ENCODE measurements at places on chromosomes 1 and 21. TPM values are rescaled to one million over a fixed set of nuclear protein-coding genes. Genes with fewer than 3 reads are reported as not detected.

GRCh38 chr1:173342736-173343135, 134.4 kb upstream of the PRDX6 start:
- DNase-seq, result no peak

The OR10Z1 gene
- not detected for total RNA-seq

DNA sequence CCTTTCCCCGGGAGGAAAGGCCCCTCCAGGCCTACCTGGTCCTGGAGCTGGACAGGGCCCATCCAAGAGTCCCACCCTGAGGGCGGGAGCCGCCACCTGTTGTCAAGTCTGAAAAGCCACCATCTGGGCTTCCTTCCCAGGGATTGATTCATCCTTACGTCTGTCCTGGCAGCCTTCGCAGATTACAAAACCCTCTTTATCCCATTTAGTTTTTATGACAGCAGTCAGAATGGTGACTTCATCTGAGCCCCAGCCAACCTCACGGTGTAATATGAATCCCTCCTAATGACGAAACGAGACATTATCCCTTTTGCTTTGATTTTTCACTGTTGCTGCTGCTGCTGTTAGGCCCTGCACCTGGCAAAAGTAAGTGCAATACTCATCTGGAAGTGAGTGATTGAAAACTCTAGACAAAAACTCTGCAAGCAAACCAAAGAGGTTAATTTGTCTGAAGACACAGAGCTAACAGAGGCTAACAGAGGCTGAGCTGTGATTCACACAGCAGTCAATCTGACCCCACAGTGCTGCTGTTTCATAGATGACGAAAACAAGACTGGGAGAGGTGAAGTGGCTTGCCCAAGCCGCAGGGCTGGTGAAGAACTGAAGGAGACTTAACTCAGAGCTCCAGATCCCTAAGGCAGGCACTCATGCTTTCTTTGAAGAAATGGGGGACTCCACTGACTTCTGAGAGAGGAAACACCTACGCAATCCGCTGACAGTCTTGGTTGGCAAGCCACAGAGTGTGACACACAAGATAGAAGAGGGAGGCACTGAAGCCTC, 30.0 kb upstream of the S100A7 start:
- DNase-seq, result no peak

DNA sequence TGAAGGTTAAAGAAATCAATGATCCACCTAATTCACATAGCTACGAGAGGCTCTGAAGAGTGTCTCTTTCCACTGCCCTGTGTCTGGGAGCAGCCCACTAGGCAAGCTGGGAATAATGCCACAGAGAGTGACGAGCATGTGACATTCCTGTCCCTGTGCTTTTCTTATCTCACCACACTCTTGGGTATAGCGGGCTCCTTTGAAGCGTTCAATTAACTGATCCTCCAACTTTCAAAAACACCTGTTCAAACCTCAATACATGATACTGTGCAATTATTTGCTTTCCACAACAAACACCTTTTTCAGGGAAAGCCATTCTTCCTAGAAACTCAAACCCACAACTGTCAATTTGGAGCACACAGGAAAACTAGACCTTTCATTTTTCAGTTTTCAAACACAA, 43.4 kb downstream of the PLPP3 start:
- no peak for DNase-seq

DNA sequence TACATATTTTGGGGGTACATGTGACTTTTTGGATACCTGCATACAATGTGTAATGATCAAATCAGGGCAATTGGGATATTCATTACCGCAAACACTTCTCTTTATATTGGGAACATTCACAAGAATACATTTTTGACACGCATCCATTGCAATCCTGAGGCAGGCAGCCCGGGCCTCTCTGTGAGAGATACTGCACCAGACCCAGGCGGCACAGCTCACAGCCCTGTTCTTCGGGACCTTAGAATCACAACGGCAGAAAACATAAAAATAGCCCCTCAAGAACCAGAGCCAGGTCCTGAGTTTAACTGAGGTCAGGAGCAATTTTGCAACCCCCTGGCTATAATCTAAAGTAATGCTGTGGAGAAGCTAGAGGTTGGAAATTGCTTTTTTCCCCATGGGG, 90.8 kb upstream of the PGBD5 start:
- no peak for DNase-seq

DNA sequence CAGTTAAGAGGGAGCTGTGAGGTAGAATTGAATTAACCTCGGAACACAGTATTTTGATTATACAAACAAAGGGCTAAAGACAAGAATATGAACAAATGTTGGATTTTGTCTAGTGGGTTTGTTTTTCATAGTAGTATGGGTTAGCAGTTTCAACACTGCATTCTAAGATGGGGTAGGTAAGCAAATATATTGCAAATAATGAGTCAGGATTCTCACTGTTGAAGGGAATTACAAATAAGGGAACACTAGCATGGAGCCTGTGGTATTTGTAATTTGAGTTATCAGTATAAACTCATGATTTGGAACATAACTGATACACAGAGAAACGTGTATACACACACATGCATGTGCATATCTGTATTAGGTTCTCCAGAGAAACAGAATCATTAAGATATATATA, 44.5 kb downstream of the CD55 start:
- no peak for DNase-seq

DNA sequence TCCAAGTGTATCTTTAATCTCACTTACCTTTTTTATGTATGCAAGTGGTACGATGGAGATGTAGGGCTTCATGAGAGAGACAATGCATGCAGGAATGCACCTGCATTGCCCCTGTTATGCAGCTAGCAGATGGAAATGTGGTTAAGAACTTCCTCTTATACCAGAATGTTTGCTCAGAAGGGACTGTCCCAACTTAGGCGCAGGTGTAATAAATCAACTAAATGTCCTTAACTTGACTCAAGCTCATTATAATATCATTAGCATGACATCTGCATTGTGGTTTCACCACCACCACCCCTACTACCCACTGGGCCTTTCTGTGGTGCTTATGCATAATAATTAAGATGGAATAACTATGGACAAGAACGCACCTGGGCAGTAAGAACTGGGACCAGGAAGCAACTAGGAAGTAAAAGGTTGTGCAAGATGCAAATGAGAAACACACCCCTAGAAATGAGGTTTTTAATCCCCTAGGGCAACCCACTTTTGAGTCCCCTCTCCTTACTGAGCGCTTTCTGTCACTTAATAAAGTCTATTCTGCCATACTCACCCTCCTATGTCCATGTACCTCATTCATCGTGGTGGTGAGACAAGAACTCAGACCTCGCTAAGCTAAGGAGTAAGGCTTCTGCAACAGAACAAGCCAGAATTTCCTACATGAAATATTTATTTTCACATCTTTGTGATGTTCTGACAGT, 1103.3 kb upstream of the B3GALT2 start:
- DNase-seq, result no peak

DNA sequence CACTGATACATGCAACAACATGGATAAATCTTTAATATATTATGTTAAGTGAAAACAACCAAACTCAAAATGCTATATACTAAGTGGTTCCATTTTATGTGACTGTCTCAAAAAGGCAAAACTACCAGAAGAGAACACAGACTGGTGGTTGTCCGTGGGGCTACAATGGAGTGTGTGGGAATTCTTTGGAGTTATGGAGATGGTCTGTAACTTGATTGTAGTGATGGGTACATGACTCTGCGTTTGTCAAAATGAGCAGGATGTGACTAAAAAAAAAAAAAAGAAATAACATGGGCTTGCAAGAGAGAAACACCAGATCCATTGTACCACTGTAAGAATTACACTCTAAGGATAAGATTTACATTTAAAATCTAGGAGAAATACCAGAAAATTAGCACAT, 52.2 kb upstream of the KIAA1614 start:
- DNase-seq, result no peak

The CFAP74 gene
- not detected for total RNA-seq

- DNase-seq, result no peak
Measured at GRCh38 chr1:34149501-34149900, 15.5 kb downstream of the CSMD2 start.

DNA sequence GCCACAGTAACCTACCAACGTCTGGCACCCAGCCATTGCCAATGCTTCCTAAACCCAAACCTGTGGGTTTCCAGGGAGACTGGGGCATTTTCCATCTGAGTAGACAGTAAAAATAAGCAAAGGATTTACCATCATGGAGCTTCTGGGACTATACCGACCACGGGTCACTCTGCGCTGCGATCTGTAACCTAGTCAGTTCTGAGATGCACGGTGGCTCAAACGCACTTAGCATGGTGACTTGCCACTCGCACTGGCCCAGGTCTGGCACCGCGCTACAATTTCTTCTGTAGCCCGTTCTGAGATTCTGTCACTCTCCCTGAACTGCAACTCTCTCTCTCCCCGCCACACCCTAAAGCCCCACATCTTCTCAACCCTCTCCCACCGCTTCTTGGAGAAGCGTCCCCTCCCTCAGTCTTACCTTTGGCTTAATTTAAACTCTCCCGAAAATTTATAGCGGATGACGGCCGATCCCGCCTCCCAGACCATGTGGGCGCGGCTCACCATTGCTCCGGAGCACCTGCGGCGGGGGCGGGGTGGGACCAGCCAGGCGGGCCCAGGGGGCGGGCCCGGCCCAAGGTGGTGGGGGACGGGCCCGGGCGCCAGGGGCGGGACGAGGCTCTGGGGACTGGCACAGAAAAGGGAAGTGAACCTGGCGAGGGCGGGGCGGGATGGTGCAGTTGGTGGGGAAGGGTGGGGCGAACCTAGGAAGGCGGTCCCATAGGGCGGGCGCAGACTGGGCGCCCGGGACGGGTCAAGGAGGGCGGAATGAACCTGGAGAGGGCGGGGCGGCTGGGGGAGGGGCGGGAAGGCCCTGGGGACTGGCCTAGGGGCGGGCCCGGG, 493 bp upstream of the MAP3K21 start:
- DNase-seq, result no peak

GRCh38 chr1:64425521-64425920, 44.4 kb upstream of the CACHD1 start:
- no peak for DNase-seq

GRCh38 chr1:162627662-162628296, 4.5 kb upstream of the DDR2 start:
- no peak for DNase-seq

DNA sequence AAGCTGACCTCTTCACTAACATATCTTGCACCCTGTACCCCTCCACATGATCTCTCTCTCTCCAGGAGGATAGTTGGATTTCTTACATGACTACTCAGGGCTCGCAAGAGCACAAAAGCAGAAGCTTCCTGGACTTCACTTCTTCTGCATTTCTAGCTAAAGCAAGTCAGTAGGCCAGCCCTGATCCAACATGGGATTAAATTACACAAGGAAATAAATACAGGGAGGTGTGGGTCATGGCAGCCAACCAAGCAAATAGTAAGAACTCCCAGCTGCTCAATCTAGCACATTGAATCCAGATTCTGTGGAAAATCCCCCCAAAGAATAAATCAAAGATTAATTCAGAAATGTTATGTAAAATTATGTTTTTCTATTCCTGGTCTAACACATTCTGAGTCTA, 33.3 kb downstream of the KLHDC7A start:
- no peak for DNase-seq

GRCh38 chr1:98965394-98965793, 39.3 kb downstream of the PLPPR5 start:
- DNase-seq, result no peak

- no peak for DNase-seq
Measured at GRCh38 chr1:26686795-26687194, 9.0 kb upstream of the ARID1A start.

The PCP4L1 gene
- total RNA-seq, result 3.7 TPM

DNA sequence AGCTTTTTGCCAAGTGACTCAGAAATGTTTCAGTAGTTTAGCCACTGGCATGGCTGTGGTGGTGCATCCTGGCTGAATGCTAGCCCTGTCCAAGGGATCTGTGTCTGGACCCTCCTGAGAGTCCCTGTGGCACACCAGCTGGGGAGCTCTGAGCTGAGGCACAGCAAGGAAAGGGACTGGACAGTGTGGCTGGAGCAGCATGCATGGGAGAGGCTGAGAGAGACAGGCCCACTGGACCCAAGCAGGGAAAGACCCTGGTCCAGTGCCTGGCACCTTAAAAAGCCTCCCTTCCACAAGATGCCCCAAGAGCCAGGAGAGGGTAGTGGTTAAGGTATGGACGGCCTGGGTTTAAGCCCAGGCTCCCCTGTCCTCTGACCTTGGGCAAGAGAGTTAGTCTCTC, 35.3 kb downstream of the FAAH start:
- DNase-seq, result no peak

GRCh38 chr1:30597711-30598110, 125.7 kb downstream of the MATN1 start:
- peak; percentile 40 for DNase-seq

DNA sequence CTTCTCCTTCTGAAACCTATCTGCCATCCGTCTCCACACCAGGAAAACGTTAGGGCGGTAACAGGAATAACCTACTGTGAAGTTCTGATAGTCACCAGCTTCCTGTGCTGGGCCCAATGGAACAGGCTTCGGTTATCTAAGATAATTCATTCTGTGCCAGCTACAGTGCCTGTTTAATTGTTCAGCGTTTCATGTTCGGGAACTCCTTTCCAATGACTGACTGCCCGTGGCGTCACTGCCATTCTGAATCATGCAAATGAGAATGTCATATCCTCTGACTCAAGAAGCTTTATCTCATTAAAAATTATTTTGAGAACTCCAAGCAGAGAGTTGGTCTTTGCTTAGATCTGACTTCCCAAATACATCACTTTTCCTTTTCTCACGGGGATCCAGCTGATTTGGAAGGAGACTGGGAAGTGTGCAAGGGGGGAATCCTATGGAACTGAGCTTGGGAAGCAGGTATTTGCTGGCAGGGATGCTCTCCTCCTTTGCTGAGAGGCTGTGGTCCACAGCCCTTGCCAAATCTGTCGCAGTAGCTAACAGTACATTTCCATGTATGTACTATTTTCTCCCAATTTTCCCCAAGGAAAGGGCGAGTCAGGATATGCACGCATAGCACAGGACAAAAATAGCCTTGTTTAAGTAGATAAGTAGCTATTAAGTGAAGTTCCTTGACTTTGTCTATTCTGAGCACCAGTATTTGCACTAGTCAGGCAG, 358.7 kb downstream of the LTN1 start:
- no peak for DNase-seq

DNA sequence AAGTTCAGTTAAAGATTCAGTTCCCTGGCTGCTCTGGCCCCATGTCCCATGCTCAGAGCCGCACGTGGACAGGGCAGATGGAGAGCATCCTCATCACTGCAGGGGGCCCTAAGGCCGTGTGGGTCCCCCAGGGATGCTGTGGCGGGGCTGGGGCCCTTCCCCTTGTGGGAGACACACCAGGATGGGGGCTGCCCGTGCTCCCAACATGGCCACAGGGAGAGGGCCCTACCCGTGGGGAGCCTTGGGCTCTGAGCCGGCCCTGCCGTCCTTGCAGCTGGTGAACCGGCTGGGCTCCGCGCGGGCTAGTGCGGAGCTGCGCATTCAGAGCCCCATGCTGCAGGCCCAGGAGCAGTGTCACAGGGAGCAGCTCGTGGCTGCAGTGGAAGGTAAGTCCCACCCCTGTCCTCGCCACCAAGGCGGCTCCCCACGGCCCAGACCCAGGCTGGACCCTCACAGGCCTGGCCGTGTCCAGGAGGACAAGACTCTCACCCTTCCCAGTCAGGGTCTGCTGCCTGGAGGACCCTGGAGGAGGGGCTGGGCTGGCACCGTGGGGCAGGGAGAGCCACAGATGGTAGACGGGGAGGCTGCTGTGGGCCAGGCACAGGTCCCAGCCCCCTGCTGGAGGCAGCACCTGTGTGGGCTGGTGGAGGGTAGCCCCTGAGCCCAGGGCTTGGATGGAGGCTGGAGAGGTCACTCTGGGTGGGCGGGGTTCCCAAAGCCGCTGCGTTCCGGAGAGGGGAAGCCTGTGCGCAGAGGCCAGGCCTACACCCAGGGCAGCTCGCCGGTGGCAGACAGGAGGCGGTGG, 53.8 kb downstream of the TRIM11 start:
- no peak for DNase-seq

GRCh38 chr1:216617081-216617875, 106.0 kb downstream of the ESRRG start:
- DNase-seq, result no peak

GRCh38 chr1:93346421-93346993, 800 bp downstream of the DR1 start:
- no peak for DNase-seq
